ENCODE measurements at places on chromosomes 2 and 18.

DNA sequence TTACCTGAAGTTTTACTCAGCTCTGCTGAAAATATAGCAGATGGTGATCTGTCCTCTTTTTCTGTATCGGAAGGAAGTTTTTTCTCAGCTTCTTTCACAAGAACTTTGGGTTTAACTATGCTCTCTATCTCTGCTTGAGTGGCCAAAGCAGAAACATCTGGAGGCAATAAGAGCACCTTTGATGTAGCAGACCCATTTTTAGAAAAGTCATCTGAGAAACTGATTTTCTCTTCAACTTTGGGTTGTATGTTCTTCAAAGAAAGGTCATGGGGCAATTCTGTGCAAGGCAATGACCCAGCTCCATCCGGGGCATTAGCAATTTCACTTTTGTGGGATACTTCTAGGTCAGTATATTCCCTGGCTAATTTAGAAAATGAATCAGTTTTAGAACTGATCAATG lies 25.2 kb downstream of the RTN4 start:
- no peak for DNase-seq

GRCh38 chr2:237482485-237482884 lies 4.6 kb upstream of the MLPH start:
- no peak for DNase-seq

DNA sequence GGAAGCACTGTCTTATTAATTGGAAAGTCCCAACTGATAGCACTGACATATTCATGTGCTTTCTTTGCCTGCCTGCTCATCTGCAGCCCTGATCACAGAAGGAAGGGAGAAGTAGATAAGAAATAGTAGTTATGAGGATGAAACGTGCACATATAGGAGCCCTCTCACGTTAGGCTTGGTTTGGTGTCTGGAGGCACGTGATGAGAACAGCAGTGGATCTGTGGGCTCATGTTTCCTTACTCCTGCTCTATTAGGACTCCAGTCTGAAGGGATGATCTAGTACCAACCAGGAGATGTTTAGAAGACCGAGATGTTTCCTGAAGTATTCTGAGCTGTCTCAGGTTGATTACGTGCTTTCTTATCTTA lies 84.9 kb downstream of the MAP4K4 start:
- no peak for DNase-seq

GRCh38 chr2:96100893-96101304 lies 15.5 kb downstream of the ADRA2B start:
- no peak for DNase-seq

DNA sequence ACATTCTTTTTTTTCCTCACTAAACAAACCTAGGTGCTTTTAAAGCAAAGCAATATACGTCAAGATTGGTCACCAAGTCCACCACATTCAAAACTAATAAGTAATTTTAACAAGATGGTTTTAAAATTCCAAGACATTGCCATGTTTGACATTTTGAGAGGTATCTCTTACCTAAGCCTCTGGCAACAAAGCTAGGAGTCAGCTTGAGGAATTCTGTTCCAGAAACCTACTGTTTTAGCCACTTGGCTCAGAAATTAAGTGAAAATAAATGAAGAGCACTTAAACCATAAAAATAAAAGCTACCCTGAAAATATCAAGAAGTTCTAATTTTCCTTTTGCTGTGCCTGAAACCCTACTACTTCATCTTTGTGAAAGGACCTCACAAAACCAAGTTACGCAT lies 30.0 kb upstream of the CHMP3 start:
- no peak for DNase-seq

DNA sequence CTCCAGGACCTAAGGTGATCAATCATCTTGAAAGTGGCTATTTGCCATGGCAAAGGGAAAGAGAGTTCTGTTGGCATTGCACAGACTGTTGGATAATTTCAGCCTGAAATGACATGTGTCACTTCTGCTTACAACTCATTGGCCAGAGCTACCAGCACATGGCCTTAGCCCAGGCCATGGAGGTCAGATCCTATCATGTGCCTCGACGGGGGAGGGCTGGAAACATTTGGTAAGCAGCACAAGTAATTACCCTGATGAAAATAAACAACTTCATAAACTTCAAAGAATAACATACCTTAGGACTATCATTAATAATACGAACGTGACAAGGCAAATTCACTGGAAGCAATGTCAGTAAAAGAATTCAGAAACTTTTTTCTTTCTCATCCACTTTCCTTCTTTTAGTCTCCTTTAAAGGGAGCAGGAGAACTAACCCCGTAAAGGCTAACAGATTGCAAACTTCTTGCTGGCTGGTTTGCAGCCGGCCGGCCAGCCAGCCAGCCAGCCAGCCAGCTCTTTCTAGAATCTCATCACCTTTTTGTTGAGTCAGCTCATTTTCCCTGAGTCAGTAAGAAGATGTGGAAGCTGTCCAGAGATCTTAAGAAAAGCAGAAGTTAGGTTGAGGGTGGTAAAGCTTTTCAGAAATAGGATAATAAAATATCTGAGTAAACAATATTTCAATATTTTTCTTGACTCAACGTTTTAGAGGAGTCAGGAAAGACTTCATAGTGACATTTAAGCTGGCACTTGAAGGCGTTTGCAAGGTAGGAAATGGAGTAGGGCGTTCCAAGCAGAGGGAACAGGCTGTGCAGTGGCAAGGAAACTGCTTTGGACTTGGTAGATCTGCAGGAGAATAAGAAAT lies 31.9 kb downstream of the CNRIP1 start:
- DNase-seq, result no peak

DNA sequence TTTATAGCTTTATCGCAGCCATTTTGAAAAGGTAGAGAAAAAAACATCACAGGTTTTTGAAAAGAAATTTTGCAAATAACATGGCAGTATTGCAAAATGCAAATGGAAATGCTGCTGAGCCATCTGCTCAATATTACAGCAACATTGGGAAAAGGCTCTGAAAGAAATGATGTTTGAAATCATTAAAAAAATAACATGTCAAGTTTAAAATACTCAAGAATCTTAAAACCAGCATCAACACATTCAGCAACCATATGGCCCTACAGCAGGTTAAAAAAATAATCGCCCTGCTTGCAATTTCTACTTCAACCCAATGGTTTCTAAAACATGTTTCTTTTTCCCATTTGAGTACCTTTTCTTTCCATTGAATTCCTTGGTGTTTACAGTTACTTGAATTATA lies 289.4 kb downstream of the AFF3 start:
- DNase-seq, result no peak

- DNase-seq, result no peak
These were observed 629.7 kb downstream of the CCDC85A start for GRCh38 chr2:56813490-56813889.

DNA sequence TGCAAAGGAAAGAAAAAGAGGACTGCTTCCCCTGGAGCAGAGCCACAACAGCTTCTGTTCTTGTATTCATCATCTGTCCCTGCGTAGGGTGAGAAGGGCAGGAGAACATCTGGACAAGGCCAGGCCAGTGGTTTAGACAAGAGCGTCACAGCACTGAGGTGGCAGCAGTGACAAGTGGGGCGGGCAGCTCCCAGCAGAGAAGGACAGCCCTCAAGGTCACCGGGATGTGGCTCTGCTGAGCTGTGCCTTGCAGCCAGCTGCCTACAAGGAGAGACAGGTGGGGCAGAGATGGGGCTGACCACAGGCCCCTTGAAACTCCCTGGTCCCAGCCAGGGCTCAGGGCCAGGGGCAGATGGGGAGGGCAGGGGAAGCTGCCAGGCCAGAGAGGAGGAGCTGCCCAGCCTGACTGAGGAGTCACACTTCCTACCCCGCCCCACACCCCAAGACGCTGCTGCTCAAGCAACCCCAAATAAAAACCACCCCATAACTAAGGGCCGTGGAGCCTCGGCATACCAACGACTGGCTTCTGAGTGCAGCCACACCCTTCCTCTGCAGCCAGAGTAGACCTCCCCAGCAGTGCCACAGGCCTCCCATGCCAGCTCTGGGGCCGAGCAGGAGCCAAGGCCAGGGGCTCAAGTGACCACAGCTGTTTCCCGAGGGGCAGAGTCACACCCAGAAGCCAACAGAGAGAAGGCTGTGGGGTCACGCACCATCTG lies 5.4 kb downstream of the RAB11FIP5 start:
- DNase-seq, result peak; percentile 42

DNA sequence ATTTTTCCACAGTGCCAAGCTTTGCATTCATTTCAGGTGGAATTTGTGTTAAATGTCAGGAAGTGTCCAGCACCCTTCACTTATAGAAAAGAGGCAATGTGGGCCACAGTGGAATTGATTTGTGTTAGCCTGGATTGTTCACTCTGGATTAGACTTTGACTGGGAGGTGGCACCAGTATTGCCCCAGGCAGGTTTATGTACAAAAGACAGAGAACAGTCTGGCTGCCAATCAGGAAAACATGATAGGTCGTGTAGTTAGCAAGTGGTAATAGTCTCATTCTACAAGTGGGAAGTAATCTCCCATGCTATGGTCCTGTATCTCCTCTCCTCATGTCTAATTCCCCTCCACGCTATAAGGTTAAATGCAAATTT lies 45.6 kb downstream of the RAB27B start:
- no peak for DNase-seq

- peak; percentile 54 for DNase-seq
These were observed 237.6 kb downstream of the PRKCE start for GRCh38 chr2:45889053-45889452.

DNA sequence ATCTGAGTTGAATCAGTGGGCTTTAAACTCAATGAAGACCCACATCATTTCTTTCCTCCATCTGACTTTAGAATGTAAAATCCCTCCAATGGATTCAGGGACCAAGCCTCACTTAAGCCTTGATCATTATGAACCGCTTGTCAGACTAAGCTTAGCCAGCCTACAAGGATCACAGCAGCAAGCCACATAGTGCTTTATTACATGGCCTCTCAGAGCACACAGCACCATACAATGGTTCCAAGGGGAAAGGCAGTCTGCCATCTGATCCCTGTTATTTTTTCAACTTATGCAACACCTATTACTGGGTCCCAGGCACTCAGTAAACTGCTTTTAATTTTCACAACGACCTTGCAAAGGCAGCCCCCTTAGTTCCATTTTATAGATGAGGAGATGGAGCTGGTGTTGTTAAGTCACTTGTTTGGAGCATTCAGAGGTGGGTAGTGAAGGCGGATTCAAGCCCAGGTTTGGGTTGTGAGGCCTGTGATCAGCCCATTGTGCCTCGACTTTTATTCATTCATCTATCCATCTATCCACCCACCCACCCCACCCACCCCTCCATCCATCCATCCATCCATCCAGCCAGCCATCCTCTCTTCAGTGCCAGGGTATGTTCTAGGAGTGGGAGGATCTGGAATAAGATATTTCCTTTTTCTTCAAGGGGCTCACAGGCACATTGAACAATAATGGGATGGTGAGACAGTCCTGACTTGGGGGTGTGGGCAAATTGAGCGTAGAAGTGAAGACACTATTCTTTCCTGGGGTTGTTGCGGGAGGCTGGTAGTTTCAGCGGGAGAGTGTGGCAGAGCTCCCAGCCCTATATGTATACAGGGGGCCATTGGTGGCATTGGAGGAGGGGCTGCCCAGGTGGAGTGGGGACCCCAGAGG lies 141.2 kb downstream of the MYCN start:
- no peak for DNase-seq

DNA sequence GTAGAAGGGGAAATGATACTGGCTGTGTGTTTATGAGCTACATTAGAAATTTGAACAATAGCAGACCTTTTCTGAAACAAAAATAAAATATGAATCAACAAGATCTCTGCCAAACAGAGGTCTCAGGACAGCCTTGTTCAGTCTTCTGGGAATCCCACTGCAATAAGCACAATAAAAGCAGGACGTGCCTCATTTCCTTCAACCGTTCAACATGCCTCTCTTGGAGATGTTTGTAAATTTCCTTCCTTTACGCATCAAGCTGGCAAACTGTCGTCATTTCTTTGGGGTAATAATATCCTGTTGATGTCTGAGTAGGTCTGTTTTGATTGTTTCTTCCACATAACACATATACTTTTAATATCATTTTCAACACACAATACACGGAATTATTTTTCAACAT lies 77.2 kb downstream of the TCF4 start:
- no peak for DNase-seq

- no peak for DNase-seq
These were observed 629 bp downstream of the PRELID3A start for GRCh38 chr18:12408247-12408869.

GRCh38 chr2:161710131-161710915 lies 86.1 kb downstream of the SLC4A10 start:
- DNase-seq, result no peak
